T-helper 2 cell treated with Interferon-gamma antibody and Interleukin-4, amounts not matched to agents 5 μg/mL and 100 μg/mL, for 36 hours (primary cell): ENCODE measurements at places on chromosomes 16 and 17.

DNA sequence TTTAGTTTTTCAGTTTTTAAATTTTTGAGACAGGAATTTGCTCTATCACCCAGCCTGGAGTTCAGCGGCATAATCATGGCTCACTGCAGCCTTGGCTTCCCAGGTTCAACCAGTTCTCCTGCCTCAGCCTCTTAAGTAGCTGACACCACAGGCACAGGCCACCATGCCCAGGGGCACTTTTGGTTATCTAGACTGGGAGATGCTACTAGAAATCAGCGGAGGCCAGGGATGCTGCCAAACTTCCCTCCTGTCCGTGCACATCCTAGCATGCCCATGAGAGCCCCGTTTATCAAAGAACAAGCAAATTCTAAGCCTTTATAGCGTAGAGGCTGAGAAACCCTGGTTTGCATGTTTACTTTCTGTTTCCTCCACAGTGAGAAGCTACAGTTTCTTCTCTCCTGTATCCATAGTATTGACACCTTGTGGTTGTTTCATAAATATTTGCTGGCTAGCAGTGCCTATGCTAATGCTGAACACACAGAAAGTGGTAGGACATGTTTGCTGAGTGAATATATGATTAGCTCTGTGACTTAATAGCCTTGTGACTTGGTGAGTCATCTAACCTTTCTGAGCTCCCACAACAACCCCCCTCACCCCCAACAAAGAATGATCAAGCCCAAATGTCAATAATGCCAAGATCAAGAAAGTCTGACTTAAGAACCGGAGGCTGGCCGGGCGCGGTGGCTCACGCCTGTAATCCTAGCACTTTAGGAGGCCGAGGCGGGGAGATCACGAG is 39.2 kb upstream of the MAF start:
- peak; percentile 25 for DNase-seq

GRCh38 chr16:1117926-1118325 is 21.9 kb upstream of the C1QTNF8 start:
- DNase-seq = no peak

- DNase-seq = no peak
These were observed 444.3 kb downstream of the KCNJ2 start for GRCh38 chr17:70613681-70614080.

DNA sequence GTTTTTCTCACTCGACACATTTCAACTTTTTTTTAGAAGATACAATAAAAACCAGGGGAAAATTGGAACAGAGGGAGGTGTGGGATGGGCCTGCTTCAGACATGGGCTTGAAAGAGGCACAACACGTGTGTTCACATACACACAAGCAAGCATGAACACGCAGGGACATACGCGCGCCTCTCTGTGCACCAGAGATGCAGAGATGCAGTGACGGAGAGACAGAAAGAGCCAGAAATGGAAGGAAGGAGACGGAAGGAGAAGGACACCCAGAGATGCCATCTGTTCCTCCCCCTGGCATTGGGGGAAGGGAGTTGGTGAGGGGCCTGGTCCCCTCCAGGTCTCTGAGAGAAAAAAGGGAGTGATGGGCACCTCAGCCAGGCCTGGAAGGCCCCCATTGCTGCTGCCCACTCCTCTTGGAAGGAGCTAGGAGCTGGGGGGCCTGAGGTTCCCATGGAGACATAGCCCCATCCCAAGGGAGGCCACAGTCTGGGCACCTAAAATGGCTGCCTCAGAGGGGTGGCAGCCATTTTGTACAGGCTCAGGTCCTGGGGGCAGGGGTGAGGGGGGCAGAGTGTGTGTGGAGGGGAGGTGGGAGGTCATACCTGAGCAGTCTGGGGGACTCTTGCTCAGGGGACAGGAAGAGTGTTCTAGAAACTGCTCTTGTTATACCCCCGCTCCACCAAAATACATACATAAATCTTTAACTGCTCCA is 3.8 kb upstream of the NEUROD2 start:
- no peak for DNase-seq

GRCh38 chr17:50239937-50240336 is 34.3 kb upstream of the TMEM92 start:
- no peak for DNase-seq

- no peak for DNase-seq
These were observed 121.2 kb downstream of the RPTOR start for GRCh38 chr17:80665792-80666191.

DNA sequence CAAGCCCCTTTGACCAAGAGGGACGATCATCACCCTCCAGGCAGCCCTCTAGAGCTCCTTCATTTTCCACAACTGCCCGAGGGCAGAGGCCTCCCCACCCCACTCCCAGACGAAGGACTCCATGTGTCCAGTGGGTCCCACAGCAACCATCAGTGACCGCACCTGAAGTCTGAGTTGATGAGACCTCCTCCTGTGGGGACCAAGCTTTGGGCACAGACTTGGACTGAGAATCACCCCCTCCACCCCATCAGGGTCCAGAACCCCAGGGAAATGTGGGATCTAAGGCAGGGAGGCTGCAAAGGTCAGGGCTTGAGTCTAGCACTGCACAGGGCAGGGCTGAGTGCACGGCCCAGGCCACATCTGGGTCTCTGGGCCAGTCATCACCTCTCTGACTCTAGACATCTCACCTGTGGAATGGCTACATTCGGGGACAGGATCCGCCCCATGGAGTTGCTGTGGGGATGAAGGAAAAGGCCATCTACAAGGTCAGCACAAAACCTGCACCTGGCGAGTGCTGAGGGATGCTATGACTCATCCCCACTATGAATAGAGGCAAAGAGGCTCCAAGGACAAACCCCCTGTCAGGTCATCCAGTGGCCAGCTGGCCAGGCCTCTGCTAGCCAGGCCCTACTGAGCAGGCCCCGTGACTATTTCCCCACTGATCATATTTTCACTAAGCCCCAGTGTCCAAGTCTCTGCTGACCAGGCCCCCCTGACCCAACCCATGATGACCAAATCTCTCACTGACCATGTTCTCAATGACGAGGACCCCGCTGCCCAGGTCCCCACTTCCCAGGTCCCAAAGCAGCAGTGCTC is 38.4 kb downstream of the TNFRSF13B start:
- DNase-seq = no peak

DNA sequence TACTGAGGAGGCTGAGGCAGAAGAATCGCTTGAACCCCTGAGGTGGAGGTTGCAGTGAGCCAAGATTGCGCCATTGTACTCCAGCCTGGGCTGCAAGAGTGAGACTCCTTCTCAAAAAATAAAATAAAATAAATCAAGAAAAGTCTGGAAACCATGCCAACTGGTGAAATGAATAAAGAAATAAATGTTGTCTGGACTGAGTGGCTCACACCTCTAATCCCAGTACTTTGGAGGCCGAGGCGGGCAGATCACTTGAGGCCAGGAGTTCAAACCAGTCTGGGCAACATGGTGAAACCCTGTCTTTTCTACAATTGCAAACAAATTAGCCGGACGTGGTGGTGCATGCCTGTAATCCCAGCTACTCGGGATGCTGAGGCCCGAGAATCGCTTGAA is 744 bp upstream of the LRRC37A3 start:
- peak; percentile 14 for DNase-seq

DNA sequence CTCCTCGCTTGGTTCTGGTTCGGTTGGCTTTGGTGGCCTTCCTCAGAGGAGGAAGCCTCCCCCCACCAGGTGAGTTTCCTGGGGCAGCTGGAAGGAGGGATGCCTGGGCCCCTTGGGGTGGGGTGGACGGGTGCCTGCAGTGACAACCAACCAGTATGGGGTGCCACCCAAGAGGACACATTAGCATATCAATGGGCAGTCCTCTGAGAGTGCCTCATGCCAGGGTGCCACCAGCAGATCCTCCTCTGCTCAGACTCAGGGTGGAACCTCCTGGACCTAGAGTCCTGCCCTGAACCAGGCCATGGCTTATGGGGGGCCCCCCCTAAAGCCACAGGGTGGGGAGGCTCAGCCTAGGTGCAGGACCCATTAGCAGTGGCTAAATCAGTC is 2.7 kb downstream of the PPP1R1B start:
- DNase-seq = no peak

GRCh38 chr17:7317161-7317803 is 2.1 kb upstream of the GPS2 start:
- DNase-seq = no peak

- no peak for DNase-seq
These were observed 128.5 kb upstream of the EEF2KMT start for GRCh38 chr16:5225931-5226655.

- no peak for DNase-seq
These were observed 4.8 kb upstream of the C1QL1 start for GRCh38 chr17:44972953-44973352.

DNA sequence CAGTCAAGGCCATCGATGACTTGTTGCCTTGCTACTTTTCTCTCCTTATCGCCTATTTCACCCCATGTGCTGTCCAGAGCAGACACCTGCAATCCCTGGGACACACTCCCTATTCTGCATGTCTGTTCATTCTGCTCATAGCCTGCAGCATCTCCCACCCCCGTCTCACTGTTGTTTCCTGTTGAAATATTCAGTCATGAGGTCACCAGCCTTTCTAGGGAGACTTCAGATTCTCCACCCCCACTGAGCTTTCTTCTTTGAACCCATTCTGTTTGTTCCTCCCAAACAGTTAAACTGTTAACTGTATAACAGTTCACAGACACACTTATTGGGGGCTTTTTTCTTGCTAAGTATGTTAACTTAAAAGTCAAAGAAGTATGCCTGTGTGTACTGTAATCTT is 94.4 kb downstream of the AATF start:
- DNase-seq = no peak

DNA sequence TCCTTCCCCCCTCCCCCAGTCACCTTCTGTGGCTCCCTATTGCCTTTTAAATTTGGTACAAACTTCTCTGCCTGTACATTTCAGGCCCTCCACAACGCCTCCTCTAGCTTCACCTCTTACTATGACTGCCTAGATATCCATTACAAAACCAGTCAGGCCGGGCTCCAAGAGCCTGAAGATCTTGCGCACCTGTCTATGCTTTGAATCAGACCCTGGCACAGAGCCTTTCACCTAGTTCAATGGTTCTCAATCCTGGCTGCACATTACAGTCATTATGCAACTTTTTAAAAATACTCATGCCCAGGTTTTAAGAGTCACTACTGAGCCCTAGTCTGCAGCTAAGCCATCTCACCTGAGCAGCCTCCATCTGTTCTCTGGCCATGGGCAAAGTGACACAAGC is 1.6 kb upstream of the GAS7 start:
- no peak for DNase-seq

DNA sequence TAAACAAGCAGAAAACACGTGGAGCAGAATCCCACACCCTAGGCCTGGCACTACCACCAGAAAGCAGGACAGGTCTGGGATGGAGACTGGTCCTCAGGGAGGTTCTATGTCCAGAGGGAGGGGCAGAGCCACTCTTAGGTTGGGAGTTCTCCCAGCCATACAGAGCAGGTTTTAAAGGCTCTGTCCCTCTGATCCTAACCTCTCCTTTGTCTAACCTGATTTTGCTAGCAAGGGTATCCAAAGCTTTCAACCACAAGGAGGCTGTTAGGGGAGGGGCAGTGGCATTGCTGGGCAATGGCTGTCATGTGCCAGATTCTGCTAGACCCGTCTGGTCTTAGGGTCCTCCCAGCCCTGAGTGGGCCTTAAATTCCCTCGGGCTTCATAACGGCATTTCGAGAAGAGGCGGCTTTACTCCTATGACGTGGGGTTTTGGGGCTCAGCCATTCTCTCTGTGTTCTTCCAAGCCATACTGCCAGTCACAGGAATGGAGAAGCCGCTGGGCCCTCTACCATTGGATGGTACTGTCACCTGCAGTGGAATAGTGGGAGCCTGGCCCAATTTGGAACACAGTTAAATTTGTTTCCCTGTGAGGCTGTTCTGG is 5.7 kb downstream of the TPPP3 start:
- DNase-seq = no peak

DNA sequence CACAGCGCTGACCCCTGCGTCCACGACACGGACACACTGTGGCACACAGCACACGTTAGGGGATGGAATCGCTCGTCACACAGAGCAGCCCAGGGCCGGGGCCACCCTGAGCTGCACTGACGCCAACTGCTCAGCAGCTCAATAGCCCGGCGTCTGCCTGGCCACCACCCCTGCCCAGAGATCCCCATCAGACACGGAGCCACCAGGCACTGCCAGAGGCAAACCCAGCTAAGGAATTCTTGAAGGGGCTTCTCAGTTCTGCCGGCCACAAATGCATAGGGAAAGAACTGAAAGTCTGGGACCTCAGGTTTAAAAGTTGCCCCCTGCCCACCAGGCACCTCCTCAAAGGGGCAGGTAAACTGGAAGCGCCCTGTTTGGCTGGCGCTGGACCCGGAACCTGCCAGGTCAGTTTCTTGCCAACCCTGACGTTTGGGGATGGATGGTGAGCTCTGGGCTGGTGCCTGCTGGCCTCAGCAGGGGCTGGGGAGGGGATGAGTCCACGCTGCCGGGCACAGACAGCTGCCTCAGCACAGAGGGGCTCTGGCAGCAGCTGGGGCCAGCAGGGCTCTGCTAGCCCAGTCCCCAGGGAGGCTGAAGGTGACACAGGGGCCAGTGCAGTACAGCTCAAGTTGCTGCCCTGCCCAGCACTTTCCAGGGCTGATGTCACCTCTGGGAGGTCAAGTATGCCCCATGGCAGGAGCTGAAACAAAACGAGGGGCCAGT is 33.2 kb downstream of the TIMM22 start:
- DNase-seq = no peak

DNA sequence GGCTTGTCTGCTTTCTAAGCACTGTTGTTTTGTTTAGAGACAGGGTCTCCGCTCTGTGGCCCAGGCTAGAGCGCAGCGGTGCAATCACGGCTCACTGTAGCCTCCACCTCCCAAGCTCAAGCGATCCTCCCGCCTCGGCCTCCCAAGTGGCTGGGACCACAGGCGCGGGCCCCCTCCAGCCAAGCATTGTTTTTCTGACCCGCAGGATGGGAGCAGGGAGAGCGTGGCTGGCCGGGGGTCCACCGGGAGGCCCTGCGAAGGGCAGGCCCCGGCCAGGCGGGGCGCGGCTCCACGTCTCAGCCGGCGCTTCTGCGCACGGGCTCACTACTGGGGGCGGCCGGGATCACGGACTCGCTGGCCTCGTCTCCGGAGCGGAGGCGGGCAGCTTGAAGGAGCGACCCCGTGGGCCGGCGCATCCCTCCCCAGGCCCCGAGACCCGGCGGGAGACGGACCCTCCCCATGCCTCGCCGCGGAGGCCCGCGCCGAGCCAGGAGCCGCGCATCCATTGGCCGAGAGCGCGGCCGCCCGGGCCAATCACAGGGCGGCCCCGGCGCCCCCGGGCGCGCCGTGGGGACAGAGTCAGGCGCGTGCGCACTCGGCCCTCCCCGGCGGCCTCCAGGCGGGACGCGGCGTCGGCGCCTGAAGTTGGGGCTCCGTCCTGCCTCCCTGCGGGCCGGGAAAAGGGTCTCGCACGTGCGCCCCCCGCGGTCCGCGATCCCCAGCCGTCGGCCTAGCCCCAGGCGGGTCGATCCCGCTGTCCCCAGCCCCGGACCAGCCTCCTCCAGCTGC is 24.9 kb downstream of the ACTG1 start:
- DNase-seq = peak; percentile 79

- no peak for DNase-seq
These were observed 19.4 kb downstream of the NQO1 start for GRCh38 chr16:69706975-69707340.
